Brain microvascular endothelial cell (primary cell): ENCODE measurements at places on chromosomes 12 and 14.

DNA sequence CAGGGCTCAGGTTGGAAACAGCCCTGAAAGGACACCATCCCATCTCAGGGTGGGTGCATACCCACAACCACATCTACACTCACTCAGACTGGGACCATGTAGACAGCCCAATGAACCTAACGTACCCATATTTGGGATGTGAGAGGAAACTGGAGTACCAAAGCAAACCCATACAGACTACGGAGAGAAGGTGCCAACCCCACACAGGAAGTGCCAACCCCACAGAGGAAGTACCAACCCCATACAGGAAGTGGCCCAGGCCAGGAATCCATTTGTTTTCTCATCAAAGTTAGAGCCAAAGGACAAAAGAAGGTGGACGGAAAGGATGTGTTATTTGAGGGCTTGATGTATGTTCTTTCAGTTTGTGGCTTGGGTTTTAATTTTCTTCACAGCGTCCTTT lies 19.5 kb upstream of the SPIC start:
- DNase-seq, result no peak

GRCh38 chr12:103013741-103014300 lies 56.3 kb downstream of the ASCL1 start:
- no peak for DNase-seq

DNA sequence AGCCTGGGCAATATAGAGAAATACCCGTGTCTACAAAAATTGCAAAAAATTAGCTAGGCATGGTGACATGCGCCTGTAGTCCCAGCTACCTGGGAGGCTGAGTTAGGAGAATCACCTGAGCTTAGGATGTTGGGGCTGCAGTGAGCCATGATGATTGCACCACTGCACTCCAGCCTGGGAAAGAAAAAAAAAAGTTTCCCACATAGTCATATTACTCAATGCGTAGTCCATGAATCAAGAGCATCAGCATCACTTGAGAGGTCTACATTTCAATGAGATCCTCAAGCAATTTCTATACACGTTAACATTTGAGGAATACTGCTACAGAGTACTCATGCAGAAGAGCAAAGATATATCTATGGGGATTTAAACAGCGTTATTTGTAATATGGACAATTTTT lies 5.2 kb upstream of the LRRC23 start:
- DNase-seq, result no peak

GRCh38 chr12:12899530-12900380 lies 8.4 kb downstream of the GPRC5A start:
- peak; percentile 91 for DNase-seq

DNA sequence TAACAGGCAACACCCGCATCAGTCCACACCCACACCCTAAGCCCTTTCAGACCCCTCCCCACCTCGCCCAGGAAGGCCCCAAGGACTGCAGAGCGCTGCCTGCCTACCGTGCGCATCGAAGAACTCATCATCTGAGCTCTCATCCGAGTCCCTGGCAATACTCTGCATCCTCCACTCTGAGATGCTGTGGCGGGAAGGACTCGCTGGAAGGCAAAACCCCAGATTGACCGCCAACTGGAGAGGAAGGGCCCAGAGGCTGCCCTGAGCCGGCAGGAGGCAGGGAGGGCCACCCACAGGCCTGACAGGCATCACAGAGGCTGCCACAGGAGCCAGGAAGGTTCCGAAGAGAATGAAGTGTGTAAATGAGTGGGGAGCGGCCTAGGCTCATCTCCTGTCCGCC lies 23.8 kb downstream of the ARL6IP4 start:
- DNase-seq, result no peak

DNA sequence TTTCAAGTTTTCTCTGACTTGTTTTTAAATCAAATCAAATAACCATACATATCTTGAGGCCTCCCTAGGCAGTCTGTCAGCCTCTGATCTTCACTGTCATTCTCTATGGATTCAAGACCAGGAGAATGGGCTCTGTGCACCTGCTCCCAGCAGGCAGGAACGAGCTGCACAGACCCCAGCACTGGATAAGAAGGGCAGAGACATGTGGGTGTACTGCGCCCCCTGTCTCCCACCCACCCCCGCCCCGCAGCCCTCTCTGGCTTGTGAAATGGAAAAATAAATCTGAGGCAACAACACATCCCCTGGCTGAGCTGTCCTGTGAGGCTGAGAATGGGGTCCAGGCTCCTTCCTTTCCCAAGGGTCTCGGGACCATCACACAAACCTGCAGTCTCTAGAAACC lies 26.3 kb downstream of the CLMN start:
- no peak for DNase-seq

GRCh38 chr12:119876761-119877638 lies at the start of gene CIT:
CIT (minus strand) TSS chr12:119877320; CDS start chr12:119876168, 1,152 bp downstream.
- DNase-seq, result peak; percentile 90

DNA sequence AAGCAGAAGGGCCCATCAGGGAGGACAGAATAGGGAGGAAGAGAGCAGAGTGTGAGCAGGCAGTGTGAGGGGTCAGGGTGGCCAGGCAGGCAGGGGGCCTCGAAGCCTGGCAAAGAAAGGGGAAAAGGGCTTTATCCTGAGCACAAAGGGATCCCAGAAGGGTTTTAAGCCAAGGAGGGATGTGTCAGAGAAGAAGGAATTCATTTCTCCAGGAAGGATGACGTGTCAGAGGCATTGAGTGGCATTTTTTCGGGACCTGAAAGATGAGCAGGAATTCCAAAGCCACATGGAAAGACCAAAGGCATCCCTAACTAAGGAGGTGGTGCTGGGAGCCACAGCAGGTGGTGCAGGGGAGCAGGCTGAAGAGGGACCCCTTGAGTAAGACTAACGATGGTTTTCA lies 132.1 kb downstream of the DICER1 start:
- DNase-seq, result no peak

- no peak for DNase-seq
Measured at GRCh38 chr14:45254771-45255170, 1.8 kb upstream of the MIS18BP1 start.

DNA sequence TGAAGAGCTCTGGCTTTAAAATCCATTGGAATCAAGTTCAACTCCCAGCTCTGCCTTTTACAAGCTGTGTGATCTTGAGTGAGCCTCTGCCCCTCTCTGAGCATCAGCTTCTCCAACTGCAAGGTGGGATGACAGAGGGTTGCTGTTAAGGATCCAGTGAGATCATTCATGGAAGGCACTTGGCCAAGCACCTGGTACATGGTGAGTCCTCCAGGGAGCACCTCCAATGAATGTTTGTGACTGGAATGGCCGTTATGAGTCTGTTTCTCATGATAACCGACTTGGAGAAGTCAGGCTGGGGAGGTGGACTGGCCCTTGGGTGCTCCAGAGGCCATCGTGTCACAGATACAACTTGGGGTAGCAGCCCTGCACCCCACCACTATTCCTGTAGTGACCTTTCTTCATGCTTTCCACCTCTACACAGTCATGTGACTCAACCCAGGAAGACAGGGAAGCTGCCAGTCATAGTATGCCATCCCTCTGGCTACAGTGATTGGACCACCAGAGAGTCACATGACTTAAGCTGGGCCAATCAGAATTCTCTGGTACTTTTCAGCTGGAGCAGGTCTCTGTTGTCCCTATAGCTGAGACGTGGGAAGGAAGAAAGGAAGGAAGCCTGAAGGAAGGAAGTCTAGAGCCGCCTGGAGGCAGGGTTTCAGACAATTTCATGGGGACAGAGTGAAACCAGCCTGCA lies 146.5 kb upstream of the MYL2 start:
- no peak for DNase-seq

DNA sequence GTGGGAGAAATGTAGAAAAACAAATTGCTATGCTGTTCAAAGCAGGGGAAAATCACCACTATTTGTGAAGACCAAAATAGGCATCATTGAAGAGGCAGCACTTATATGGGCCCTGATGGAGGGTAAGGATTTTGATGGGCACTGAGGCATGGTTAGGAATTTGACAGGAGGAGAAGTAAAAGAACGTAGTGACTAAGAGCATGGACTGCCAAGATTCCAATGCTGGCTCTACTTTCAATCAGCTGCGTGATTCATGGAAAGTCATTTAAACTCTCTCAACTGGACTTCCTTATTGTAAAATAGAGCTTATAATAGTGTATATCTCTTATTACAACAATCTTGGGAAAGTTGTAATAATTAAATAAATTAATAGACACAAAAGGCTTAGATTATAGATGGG lies 267.7 kb upstream of the G2E3 start:
- DNase-seq, result peak; percentile 1

GRCh38 chr14:90775441-90775840 lies 40.8 kb downstream of the TTC7B start:
- no peak for DNase-seq

DNA sequence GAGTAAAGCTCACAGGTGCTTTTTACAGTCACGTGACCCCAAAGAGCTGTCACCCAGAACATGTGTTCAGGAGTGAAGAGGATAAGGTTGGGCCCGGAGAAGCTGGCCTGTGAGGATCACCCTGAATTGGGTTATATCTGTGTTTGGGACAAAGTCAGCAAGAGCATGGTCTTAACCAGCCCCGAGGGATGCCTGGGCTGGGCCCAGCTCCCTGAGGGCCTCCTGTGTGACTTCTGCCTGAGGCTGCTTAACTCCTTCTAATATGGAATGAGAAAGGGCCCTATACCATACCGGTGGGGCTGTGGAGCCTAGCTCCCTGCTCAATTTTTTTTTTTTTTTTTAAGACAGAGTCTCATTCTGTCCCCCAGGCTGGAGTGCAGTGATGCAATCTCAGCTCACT lies 2.5 kb downstream of the CDCA4 start:
- DNase-seq, result no peak

GRCh38 chr12:118055865-118056773 lies 4.9 kb downstream of the WSB2 start:
- DNase-seq, result no peak

DNA sequence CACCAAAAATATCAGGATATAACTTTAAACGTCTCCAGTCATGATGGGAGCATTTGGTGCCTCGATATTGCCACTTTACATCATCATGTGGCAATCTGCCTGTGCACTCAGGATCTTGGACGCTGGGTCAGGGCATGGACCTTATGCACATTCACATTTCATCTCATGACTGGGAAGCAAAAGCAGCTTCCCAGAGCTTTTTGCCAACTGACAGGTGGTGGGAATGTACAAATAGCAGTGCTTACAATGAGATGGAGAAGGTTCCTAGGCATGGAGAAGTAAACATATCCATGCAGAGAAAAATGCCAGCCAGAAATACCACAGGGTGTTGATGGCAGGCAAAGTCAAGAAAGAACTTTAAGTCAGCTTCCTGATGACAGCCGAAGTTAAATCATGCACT lies 30.3 kb downstream of the EFCAB11 start:
- DNase-seq, result no peak

GRCh38 chr12:125999628-126000027 lies 934.4 kb downstream of the AACS start:
- DNase-seq, result no peak

DNA sequence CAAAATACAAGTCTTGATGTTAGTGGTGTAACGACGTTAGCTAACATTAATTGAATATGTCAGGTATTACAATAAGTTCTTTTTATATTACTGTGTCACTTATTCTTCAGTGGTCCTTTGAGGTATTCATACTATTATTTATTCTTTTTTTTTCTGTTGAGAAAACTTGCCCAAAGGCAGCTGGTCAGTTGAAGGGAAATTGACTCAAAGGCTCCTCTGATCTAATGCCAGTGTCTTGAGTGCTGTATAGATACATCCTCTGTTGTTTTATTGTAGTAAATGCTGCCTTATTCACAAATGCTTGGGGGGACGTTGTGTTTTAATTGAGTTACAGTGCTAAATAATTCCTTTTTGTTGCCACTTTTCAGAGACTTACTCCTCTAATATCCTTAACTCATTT lies 23.0 kb downstream of the SCYL2 start:
- DNase-seq, result no peak

DNA sequence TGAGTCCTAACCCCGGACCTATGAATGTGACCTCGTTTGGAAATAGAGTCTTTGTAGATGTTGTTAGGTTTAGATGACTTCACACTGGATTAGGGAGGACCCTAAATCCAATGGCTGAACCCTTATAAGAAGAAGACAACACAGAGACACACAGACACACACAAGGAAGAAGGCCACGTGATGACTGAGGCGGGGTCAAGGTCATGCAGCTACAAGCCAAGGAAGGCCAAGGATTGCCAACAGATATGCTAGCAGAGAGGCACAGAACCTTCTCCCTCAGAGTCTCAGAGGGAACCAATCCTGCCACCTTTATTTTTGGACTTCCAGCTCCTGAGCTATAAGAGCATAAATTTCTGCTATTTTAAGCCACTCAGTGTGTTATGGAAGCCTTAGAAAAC lies 31.8 kb downstream of the LTBP2 start:
- no peak for DNase-seq

DNA sequence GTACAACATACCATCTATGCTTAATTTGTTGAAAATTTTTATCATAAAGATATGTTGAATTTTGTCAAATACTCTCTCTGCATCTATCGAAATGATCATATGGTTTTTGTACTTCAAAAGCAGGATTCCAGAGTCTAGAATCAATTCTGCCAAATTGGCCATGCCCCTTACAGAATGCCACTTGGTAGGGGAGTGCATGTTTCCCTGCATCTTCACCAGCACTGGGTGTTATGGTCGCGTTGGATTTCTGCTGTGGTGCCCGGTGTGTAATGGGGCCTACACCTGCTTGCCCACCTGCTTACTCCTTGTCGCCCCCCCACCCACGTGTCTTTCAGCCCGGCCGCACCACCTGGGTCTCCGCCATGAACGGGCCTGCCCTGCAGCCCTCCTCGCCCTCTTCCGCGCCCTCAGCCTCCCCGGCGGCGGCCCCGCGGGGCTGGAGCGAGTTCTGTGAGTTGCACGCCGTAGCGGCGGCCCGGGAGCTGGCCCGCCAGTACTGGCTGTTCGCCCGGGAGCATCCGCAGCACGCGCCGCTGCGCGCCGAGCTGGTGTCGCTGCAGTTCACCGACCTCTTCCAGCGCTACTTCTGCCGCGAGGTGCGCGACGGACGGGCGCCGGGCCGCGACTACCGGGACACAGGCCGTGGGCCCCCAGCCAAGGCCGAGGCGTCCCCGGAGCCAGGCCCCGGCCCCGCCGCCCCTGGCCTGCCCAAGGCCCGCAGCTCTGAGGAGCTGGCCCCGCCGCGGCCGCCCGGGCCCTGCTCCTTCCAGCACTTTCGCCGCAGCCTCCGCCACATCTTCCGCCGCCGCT lies 12.3 kb downstream of the SH2B3 start:
- no peak for DNase-seq

DNA sequence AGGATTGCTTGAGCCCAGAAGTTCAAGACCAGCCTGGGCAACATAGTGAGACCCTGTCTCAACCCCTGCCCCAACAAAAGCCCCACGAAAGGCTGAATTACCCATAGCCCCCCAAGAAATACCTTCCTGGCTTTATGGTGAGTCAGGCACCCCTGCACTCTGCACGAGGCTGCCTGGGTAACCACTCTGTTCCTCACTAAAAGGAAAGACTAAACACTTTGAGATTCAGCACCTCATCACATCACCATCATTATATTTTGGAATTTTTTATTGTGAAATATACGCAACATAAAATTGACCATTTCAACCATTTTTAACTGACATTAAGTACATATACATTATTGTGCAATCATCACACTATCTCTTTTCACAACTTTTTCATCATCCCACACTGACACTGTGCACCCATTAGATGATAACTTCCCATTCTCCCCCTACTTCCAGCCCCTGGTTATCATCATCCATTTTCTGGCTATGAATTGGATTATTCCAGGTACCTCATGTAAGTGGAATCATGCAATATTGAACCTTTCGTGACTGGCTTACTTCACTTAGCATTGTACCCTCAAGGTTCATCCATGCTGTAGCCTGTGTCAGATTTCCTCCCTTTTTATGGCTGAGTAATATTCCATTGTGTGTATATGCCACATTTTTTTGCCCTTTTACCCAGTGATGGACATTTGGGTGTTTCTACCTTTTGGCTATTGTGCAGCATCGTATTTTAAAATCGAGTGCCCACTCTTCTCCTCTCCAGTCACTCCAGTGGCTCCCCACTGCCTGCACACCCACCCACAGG lies 51.5 kb downstream of the TSPAN9 start:
- no peak for DNase-seq

- no peak for DNase-seq
Measured at GRCh38 chr14:21791749-21792148, 118.1 kb upstream of the OR4E1 start.
